ENCODE measurements at places on chromosomes 13 and 19.

GRCh38 chr19:10617409-10618121 lies 7.8 kb upstream of the SLC44A2 start:
- peak overlapping the region; percentile 41 for H3K27ac ChIP-seq
- H3K36me3 ChIP-seq = no peaks in the 10 kb centered on the region
- no peak overlapping the region for H3K4me3 ChIP-seq
- no peaks in the 10 kb centered on the region for H3K27me3 ChIP-seq
- DNase-seq = no peak

GRCh38 chr19:52880895-52881389 lies 16.5 kb downstream of the ZNF320 start:
- no peak for DNase-seq
- no peak overlapping the region for H3K27ac ChIP-seq
- peaks cover 77% of the 10 kb centered on the region for H3K36me3 ChIP-seq
- H3K4me3 ChIP-seq = no peak overlapping the region
- no peaks in the 10 kb centered on the region for H3K4me1 ChIP-seq
- H3K27me3 ChIP-seq = no peaks in the 10 kb centered on the region

GRCh38 chr13:66888698-66889097 lies 341.4 kb downstream of the PCDH9 start:
- H3K4me3 ChIP-seq = no peak overlapping the region
- no peaks in the 10 kb centered on the region for H3K27me3 ChIP-seq
- DNase-seq = no peak
- H3K27ac ChIP-seq = no peak overlapping the region
- no peaks in the 10 kb centered on the region for H3K36me3 ChIP-seq

- peaks cover 8% of the 10 kb centered on the region for H3K27me3 ChIP-seq
- DNase-seq = no peak
- H3K4me3 ChIP-seq = no peak overlapping the region
- no peak overlapping the region for H3K27ac ChIP-seq
- no peaks in the 10 kb centered on the region for H3K36me3 ChIP-seq
Measured at GRCh38 chr13:110993788-110994187, 78.9 kb upstream of the ANKRD10 start.

DNA sequence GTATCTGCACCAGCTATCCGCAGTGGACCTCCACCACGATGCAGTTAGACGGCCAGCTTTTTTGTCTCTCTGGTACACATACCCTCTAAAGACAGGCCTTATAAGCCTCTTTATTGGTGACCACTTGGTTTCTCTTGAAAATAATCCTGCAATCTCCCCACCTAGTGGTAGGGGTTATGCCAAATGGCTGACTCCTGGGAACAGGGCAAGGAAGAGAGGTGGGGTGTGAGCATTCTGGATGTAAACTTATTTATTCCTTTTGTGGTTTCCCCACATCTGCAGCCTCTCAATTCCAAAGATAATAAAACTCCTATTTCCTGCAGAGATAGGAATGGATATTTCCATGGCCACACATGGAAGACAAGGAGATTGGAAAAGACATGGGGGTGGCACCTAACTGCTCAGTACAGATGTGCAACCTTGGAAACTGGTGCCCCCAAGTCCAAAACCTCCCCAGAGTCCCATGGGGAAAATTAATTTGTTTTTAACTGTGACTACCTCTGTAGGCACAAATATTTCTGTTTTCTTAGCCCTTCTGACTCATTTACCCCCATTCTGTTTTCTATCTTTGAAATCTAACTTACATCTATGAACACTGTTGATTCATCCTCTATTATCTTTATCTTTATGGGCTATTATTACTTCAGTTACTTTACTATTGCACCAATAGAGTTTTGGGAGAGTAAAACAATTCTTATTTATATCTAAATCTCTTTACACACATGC lies 112.7 kb upstream of the TSHZ3 start:
- no peak overlapping the region for H3K27ac ChIP-seq
- no peak for DNase-seq
- no peaks in the 10 kb centered on the region for H3K36me3 ChIP-seq
- H3K27me3 ChIP-seq = no peaks in the 10 kb centered on the region
- H3K4me3 ChIP-seq = no peak overlapping the region
- H3K4me1 ChIP-seq = no peaks in the 10 kb centered on the region

DNA sequence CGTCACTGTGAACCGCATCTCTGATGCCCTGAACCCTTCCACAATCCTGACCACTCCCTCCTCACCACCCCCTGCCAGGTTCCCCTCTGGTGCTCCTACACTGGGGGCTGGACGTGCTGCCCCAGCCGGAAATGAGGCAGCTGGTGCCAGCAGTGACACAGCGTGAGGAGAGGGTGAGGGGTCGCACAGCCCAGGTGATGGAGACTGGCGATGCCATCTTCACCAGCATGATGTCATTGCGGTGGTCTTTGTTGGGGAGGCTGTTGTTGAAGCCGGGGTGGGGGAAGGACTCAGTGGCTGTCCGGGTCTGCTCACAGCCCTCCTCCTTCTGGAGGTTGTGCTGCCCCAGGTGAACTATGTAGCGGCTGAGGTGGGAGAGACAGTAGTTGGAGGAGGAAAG lies 2.5 kb downstream of the KLK11 start:
- no peak overlapping the region for H3K27ac ChIP-seq
- peaks cover 26% of the 10 kb centered on the region for H3K4me1 ChIP-seq
- DNase-seq = no peak
- peaks cover 55% of the 10 kb centered on the region for H3K27me3 ChIP-seq
- no peaks in the 10 kb centered on the region for H3K36me3 ChIP-seq

GRCh38 chr19:46601318-46602224 lies at the start of gene CALM3:
TSS of gene CALM3 (plus strand) at chr19:46601330. CDS start at chr19:46601435, 105 bp downstream.
- H3K4me1 ChIP-seq = peaks cover 49% of the 10 kb centered on the region
- peak within 1 kb of the TSS; percentile 78 for H3K4me3 ChIP-seq
- DNase-seq = no peak
- H3K27ac ChIP-seq = peak within 1 kb of the TSS; percentile 96

GRCh38 chr19:17511724-17512573 lies 500 bp downstream of the PGLS start:
- H3K36me3 ChIP-seq = peaks cover 14% of the 10 kb centered on the region
- DNase-seq = peak; percentile 93
- H3K4me1 ChIP-seq = peaks cover 37% of the 10 kb centered on the region

DNA sequence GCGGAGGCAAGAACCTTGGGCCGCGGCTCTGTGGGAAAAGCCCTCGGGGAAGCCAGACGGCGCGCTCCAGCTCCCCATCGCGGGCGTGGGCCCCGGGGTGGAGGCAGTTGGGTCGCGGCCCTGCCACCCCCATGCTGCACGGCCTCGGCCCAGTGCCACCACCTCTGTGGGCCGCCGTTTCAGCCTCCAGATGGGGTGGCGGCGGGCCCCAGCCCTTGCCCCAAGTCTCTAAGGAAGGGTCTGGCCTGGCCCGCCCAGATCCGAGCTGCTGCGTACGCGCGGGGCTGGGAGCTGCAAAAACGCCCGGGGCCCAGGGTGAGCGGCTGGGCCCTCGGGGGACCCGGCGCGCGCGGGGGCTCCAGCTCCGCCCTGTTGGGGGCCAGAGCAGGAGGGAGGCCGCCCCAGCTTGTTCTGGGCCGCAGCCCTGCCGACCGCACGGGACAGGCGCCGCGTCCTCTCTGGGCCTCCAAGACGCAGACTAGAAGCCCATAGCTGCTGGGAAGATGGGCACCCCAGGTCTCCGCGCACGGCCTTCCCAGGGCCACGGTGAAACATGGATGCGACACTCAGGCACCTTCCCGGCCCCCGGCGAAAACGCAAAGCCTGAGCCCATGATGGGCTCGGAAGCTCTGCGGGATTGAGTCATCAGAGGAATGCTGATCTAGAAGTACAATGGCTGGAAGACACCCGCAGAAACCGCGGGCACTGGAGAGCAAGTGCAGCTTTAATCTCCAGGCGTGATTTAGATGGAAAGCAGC lies 110.1 kb downstream of the KCTD15 start:
- peak overlapping the region; percentile 96 for H3K27ac ChIP-seq
- H3K4me1 ChIP-seq = peaks cover 33% of the 10 kb centered on the region
- no peaks in the 10 kb centered on the region for H3K36me3 ChIP-seq
